ENCODE measurements at places on chromosomes 4 and X.

DNA sequence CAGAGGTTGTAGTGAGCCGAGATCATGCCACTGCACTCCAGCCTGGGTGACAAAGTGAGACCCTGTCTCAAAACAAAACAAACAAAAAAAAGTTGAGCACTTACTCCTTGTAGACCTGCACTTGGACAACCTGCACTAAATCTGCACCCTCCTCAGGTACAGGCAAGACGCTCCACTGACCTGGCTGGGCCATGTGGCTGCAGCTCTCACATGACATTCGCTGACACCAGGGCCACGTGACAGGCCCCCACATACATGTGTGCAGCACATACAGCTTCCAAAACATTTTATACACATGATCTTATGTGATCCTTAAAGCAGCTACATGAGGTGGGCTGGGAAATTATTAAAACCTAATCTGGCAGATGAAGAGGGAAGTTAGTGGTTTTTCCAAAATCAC, 62.5 kb downstream of the MGST2 start:
- DNase-seq: no peak

DNA sequence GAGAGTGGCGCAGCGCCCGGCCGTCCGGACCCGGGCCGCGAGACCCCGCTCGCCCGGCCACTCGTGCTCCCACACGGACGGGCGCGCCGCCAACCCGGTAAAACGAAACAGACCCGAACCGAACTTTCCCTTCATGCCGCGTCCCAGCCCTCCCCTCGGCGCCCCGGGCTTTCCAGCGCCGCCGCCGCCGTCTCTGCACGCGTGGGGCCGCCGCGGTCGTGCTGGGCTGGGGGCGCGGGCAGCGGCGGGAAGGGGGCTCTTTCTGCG, 222 bp downstream of the SMAD1 start:
- no peak for DNase-seq

DNA sequence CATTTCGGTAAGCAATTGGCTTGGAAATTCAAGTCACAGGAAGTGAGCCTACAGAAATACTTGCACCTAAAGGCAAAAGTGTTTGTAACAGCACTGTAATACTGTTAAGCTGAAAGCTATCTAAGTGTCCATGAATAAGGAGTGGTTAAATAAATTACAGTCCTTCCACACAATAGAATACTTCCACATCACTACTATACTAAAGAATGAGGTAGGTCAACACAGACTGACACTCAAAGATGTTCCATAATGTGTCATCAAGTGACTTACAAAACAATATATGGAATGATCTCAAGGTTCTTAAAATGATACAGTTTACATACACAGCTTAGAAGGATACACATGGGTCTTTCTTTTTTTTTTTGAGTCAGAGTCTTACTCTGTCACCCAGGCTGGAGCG, 27.0 kb downstream of the SLC10A6 start:
- no peak for DNase-seq

- no peak for DNase-seq
These were observed 25.2 kb upstream of the SLC25A6 start for GRCh38 chrX:1416965-1417760.

DNA sequence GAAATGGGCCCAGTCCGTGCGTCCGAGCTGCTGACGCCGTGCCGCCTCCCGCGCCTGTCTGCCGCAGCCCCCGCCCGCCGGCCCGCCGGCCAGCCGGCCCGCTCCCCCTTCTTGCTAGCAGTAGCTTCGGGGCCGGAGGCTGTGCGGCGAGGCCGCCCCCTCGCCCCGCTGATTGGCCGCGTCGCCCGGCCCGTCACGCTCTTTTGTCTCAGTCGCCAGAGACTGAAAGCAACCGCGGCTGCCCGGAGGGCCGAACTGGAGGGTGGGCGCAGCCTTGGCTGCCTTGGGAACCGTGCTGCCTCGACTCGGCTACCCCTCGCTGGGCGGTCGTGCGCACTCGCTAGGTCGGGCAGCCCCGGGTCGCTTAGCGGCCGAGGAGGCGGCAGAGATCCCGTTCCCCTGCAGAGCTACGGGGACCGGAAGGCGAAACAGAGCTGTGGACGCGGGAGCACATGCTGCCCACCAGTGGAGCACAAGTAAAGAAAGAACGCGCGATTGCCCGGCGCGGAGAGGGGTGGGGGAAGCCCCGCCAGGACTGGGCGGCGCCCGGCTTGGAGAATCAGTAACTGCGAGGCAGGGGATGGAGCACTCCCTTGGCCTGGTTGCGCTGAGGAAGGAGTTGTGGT, at the start of gene ZCCHC18:
ZCCHC18 (plus strand) TSS at position 198 of the 626 bp plus-strand sequence. CDS start 1,589 bp downstream, outside the sequence.
- DNase-seq: peak; percentile 7
